HFFc6 (cell line): ENCODE measurements at places on chromosomes 11 and 22.
A peak's percentile ranks its signal among the peaks of the same experiment; 100 is the strongest.

DNA sequence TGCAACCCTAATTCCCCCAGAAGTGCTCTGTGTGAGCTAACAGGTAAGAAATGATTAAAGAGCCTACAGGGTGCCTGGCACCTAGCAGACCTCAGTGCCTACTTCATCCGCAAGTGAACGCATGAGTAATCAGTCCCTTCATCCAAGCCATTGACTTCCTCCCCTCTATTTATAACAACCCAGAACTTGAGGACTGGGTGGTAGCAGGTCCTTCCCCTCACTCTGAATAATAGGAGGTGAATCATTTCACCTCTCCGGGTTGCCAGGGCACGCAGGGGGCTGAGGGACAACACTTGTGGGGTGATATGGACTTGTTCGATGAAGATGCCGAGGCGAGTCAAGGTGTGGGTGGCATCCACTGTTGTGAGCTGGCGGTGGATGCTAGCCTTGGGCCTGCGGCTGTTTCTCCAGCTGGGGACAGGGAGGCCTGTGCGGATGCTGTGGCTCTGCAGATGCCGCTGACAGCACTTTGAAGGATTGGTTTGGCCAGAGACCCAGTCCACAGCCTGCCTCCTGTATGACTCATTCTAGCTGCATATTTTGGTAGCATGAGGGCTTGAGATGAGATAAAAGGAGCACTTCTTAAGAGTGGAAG is 11.7 kb upstream of the SORL1-AS1 start:
- no peaks in the 10 kb centered on the region for H3K36me3 ChIP-seq
- DNase-seq = peak; percentile 90
- peaks cover 50% of the 10 kb centered on the region for H3K4me1 ChIP-seq
- peak overlapping the region; percentile 64 for H3K4me3 ChIP-seq
- H3K27ac ChIP-seq = peak overlapping the region; percentile 86

DNA sequence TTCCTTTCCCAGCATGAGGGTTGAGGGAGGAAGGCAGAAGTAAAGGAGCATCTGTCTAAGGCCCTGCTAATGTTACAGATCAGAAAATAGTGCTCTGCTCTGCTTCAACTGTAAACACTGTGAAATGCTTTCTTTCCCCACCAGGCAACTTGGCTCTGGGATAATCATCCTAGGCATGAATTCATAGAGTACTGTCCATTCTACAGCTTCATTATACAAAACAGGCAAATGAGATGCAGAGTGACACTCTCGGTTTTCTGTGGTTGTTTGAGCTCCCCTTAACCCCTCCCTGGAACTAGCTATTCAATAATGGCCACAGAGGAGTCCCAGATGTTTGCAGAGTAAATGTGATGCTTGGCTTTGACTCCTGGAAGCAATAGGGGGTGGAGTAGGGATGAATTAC is 184.3 kb upstream of the CTSC start:
- no peak for DNase-seq
- no peaks in the 10 kb centered on the region; the same call in 1 of the 2 replicates for H3K27me3 ChIP-seq
- H3K27ac ChIP-seq = peak overlapping the region; percentile 29

DNA sequence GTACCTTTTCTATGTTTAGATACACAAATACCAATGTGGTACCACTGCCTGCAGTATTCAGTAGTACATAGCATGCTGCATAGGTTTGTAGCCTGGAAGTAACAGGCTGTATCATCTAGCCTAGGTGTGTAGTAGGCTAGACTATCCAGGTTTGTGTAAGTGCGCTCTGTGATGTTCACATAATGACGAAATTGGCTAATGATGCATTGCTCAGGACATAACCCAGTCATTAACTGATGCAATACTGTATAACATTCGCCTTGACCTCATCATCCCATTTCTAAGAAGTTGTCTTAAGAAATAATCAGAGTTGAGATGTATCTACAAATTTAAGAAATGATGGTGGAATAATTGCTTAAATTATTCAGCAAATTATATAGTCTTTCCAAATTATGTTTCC is 116.0 kb upstream of the TIMP3 start:
- H3K27me3 ChIP-seq = no peaks in the 10 kb centered on the region; the same call in none of the 2 replicates
- H3K27ac ChIP-seq = no peak overlapping the region
- no peak overlapping the region for H3K4me3 ChIP-seq
- H3K36me3 ChIP-seq = 0 out of 2 replicates have a peak, but pooled peaks cover 4% of the 10 kb centered on the region
- peaks cover 38% of the 10 kb centered on the region for H3K4me1 ChIP-seq

- no peak for DNase-seq
- H3K27me3 ChIP-seq = no peaks in the 10 kb centered on the region; the same call in none of the 2 replicates
- no peaks in the 10 kb centered on the region for H3K36me3 ChIP-seq
- no peak overlapping the region for H3K4me3 ChIP-seq
- H3K27ac ChIP-seq = no peak overlapping the region
- H3K4me1 ChIP-seq = no peaks in the 10 kb centered on the region
Observed at GRCh38 chr11:60744114-60744513, 12.6 kb upstream of the MS4A15 start.

GRCh38 chr11:75525433-75526191 is at the start of gene GDPD5:
Gene GDPD5, minus strand, starts transcription at chr11:75525941. Its CDS starts 48,206 bp downstream, at chr11:75477735.
- H3K4me1 ChIP-seq = peaks cover 7% of the 10 kb centered on the region; the same call in 1 of the 2 replicates
- H3K4me3 ChIP-seq = peak within 1 kb of the TSS; percentile 74
- H3K27me3 ChIP-seq = peaks cover 21% of the 10 kb centered on the region
- H3K27ac ChIP-seq = no peak within 1 kb of the TSS
- no peaks in the 10 kb centered on the region for H3K36me3 ChIP-seq
